T-cell (primary cell): ENCODE measurements at places on chromosomes 5 and 9.

GRCh38 chr5:76677849-76678472 lies 38.0 kb upstream of the F2R start:
- no peak for DNase-seq

GRCh38 chr9:15640121-15640520 lies 87.3 kb downstream of the CCDC171 start:
- DNase-seq: no peak

DNA sequence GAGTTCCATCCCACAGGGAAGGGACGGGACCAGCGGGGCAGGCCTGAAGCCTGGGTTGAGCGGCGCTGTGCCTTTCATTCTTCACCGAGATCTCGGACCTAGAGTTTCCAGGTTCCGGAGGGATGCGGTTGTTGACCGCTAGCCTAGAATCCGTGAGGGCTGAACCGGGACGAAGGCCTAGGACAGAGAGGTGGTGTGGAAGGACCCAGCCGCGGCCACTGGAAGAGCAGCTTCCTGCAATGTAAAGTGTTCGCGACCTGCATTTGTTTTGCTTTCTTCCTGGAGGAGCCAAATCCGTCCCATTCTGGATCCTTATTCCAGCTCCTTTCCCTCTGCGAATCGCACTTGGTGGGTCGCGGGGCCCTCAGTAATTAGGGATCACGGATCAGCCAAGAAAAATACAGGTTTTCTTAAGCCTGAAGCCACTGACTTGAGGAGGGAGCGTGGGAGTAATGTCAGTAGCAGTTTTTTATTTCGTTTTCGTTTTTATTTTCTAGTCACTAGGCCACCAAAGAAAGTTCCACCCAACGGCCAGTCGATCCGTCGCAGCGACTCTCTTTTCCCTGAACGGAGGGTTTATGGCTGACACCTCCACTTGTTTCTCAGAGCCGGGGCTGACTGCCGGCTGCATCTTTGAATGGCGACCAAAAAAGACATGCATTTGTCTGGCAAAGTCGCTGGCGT lies 48.6 kb downstream of the ANXA2R start:
- no peak for DNase-seq

DNA sequence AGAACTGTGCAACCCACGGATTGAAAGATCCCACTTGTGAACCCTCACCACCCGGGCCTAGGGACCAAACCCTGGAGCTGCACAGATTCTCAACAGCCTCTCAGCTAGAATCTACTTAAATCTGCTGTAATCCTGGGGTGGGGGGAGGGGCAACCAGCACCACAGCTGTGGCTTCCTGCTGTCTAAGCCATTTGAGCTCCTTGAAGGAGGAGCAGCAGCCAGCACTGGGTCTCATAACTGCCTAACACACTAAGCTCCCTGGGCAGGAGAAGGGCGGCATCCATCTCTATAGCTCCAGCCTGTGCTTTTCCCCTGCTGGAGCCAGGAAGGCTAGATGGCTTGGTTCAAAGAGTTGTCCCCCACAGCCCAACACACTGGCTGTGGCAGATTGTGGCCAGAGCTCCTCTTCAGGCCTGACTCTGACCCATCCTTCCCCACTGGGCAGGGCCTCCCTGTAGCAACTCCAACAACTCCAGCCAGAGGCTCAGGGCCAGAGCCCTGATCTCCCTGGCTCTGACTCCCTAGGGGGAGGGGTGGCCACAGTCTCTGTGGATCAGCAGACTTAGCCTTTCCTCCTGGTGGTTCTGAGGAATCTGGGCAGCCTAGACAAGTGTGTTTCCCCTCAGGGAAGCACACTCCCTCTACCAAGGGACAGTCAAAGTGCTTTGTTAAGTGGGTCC lies 72.0 kb upstream of the C9orf72 start:
- no peak for DNase-seq
